ENCODE measurements at places on chromosomes 4 and X.

GRCh38 chr4:74692972-74693371 lies 101.4 kb downstream of the BTC start:
- DNase-seq: no peak

DNA sequence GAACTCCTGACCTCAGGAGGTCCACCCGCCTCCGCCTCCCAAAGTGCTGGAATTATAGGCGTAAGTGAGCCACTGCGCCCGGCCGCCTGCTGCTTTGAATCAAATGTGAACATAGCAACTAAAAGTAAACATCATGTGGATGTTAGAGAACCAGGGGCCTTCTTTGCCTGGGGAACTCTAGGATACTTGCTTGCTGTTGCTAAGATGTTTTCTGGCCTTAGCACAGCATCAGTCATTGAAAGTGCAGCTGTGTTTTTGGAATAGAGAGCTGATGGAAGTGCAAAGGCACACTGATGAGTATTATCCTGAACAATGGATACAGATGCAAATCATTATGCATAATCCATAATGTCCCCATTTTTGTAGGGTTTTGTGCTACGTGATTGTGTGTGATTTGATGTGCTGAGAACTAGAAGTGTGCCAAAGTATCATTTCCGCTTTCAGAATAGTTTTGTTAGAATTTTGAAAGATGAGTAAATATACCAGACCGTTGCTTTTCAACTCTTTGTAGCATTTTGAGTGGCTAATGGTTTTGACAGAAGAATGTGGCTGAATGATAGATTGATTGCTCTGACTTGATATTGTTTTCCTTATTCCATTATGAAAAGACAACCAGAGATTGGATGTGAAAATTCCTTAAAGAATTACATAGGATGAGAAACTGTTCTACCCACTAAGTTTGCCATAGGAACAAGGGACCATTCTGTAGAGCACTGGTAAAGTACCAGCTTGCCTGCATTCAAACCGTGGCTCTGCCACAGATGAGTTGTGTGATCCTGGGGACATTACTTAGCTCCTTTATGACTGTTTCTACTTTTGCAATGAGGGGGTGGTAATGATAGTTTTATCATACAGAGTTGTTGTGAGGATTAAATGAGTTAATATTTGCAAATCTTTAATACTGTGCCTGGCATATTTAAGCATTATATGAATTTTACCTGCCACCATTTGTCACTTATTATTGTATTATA lies 74.7 kb downstream of the REPS2 start:
- DNase-seq: no peak

- no peak for DNase-seq
These were observed 276.2 kb upstream of the KLF3 start for GRCh38 chr4:38387819-38388218.

GRCh38 chr4:40228497-40229365 lies 31.9 kb downstream of the RHOH start:
- peak; percentile 33 for DNase-seq

GRCh38 chrX:1558761-1559468 lies 21.9 kb upstream of the P2RY8 start:
- no peak for DNase-seq

DNA sequence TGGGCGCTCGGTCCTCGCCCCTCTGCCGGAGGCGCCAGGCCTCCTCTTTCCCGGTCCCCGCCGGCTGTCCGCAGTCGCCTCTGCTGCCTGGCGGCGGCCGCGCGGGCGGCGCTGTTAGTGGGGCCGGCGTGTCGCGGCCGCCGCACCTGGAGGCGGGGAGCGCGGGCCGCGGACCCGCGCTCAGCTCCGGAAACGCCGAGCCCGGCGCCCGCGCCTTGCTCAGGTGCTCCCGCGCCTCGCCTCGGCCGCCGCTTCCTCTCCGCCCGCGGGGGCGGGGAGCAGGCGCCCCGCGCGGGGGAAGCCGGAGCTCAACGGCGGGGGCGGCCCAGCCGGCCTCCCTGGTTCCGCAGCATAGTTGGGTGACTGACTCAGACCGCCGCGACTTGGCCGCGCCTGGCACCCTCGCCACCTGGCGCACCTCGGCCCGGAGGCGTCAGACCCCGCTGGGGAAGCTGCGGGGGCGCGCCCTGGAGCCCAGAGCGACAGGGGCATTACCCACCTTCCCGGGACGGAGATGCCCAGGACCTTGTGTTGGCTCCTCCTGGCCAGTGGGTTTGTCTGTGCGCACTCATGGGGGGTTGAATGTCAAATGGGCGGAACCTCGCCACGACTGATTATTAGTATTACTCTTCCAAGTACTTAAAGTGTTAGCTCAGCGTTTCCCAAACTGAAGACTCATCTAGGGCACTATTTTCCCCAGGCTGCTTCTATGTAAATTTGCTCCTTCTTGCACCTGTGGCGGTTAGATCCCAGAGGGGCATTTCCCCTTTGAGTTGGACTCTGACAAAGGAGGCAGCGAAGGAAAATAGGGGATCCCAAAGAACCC lies at the start of gene ARAP2:
TSS of gene ARAP2 (minus strand) at position 258 of the 826 bp plus-strand sequence. CDS start 15,028 bp downstream, outside the sequence.
- DNase-seq: peak; percentile 59

- no peak for DNase-seq
These were observed 71.8 kb downstream of the NBDY start for GRCh38 chrX:56800801-56801200.

DNA sequence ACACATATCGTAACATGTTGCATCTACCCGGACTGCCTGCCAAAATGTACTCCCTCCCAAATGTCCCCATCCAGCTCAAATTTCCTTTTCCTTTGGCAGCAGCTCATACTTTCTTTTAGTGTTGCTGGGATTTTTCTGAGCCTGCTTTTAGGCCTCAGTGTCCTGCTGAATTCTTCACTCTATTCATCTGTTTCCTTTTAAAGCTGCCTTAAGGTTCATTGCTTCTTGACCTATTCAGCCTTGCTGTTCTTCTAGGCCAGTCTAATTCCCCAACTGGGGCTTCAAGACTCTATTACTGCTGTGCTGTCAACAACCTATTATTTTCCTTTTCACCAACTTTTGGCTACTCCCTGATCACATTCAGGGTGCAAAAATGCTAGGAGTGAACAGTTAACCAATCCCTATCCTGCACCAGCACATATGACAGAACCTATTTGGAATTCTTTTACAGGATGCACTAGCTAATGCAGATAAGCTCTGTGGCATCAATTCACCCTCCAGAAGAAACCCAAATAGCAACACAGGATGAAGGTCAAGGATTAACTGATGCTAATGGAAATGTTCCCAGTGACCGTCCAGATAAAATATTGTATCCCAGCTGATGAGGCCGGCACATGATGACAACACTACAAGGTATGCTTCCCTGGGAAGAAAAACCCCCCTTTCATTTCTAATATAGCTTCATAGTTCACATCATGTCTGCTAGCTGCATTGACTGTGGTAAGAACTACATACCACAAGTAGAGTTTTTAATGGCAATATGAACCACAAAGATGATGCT lies 114.7 kb upstream of the TTC29 start:
- DNase-seq: no peak

DNA sequence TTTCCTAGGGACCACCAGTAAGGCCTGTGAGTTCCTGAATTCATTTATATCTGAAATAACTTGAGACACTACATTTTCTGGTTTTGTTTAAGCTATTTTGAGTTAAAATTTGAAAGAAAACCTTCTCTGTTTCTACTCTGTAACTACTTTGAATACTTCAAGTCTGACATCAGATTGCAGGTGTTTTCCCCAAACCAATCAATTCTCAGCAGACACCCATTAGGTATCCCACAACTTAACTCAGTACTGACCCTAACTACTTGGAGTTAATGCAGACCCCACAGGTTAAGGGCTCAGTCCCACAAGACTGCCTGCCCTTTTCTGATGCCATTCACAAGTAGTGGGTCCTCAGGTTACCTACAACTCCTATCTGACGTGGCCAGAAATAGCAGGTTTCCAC lies 1100.0 kb upstream of the SLIT2 start:
- no peak for DNase-seq

DNA sequence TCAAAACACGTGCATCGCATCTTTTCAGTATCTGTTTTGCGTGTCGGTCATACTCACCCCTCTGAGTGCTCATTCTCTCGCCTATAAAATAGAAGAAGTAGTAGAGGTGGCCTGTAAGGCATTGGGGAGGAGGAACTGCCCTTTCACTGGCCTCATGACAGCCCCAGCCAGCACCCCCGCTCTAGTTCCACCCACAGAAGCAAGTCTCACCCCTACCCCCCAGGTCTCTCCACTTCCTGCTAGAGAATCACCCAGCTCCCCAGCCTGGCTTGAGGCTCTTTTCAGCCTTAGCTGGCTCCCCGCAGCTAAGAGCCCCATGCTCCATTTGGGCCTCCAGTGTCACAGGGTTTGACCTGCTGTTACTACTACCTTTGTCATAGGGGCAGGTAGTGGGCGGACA lies 11.8 kb downstream of the HDAC6 start:
- DNase-seq: no peak

DNA sequence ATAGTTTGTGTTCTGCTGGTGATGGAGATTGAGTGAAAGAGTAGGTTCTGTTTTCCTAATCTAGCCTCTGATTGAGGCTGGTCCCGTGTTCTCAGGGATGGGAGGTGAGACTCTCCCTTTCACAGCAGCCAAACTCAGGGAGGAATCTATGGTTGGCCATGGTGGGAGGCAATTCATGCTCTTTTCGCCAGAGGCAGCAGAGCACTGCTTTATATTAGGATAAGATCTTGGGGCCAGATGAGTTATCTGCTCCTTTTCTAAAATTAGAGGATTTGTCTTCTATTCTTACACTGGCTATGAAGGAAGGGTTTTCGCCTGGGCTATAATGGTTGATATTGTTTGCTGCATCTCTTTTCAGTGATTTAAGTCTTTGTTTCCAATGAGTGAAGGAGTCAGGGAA lies 63.9 kb upstream of the NLGN4X start:
- peak; percentile 5 for DNase-seq

- peak; percentile 62 for DNase-seq
These were observed 135.0 kb upstream of the TENT5D start for GRCh38 chrX:80285131-80285773.

- DNase-seq: peak; percentile 53
These were observed 183.2 kb downstream of the FBXW7 start for GRCh38 chr4:152352622-152353116.

- DNase-seq: no peak
These were observed 158.5 kb downstream of the MID1IP1 start for GRCh38 chrX:38959736-38960135.

- DNase-seq: peak; percentile 80
These were observed 46.3 kb downstream of the SH3KBP1 start for GRCh38 chrX:19840899-19841648.

GRCh38 chrX:115494161-115494560 lies 66.8 kb upstream of the PLS3 start:
- no peak for DNase-seq

DNA sequence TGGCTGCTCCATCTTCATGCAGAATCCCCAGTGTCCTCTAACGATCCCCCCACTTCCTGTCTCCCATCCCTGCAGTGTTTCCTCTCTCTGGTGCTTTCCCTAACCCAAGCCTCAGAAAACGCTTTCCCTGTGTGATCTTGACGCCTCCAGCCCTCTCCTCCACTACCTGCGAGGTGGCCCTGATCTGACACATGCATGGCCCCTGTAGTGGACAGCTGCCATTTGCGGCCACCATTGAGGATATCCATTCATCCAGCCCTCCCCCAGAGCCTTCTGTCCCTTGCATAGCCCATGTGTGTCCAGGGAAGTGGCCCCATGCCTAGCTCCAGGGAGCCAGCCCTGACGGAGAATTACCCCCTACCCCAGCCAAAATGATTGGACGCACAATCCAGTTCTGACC lies 3.1 kb downstream of the UBL4A start:
- no peak for DNase-seq

GRCh38 chrX:47242321-47242720 lies 9.5 kb downstream of the USP11 start:
- no peak for DNase-seq

DNA sequence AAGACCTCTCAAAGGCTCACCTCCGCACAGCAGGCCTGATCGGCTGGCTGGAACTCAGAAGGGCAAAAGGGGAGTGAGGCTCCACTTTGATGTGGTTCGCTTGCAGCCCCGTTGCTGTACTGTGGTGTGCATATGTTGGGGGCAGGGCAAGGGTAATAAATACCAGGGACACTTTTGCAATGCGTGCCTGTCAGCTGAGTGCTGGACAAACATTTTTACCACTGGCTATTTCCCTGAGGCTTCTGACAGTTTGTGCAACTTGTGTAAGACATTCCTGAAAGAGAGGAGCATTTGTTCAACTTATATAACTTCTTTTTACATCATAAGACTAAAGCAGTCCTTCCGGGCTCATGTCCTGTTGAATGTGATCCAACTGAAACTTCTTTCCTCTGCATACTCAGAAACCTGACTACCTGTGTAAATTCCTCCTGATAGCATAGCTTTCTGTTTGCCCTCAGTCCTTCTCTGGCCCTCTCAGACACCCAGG lies 82.3 kb downstream of the SPRY1 start:
- DNase-seq: no peak

- no peak for DNase-seq
These were observed 243.0 kb downstream of the IDS start for GRCh38 chrX:149262086-149262485.

DNA sequence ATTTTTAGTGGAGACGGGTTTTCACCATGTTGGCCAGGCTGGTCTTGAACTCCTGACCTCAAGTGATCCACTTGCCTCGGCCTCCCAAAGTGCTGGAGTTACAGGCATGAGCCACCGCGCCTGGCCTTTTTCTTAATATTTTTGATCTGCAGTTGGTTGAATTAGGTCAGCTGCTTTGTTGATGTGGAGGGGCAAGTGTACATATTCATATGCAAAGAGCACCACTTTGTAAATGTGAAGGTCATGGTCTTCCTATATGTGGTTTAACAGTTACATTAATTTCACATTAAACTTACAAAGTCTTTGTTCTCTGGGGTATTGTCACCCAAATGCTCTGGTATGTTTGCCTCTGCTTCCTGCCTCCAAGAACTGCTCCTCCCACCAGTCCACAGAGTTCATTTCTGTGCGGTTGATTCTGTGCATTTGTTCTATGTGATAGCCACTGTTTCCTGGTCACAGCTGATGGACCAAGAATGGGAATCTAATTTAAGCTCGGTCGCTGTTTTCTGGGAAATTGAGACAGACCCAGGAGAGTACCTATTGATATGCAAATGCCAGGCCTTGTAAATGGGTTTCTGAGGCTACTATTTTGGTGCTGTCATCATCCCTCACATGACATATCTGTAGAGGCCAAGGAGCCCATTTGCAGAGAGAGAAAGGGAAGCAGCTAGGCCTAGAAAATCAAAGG lies 26.9 kb upstream of the HPSE start:
- peak; percentile 95 for DNase-seq

DNA sequence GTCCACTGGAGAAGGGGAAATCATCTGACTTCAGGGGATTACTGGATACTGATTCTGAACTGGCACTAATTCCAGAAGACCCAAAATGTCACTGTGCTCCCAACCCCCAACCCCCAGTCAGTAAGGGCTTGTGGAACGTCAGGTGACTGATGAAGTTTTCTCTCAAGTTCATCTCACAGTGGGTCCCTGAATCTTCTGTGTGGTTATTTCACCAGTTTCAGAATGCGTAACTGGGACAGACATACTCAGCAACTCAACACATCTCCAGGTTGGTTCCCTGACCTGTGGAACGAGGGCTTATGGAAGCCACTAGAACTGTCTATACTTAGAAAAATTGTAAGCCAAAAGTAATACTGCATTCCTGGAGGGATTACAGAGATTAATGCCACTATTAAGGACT lies 45.3 kb downstream of the DDX60L start:
- no peak for DNase-seq

GRCh38 chr4:183936574-183937345 lies 31.7 kb downstream of the STOX2 start:
- peak; percentile 34 for DNase-seq
